ENCODE measurements at places on chromosomes 12 and 14.
A peak's percentile ranks its signal among the peaks of the same experiment; 100 is the strongest.

- DNase-seq, result no peak
Observed at GRCh38 chr12:26032719-26033241, 74.3 kb downstream of the RASSF8 start.

GRCh38 chr14:92415969-92416368, 93.0 kb downstream of the SLC24A4 start:
- no peak for DNase-seq

DNA sequence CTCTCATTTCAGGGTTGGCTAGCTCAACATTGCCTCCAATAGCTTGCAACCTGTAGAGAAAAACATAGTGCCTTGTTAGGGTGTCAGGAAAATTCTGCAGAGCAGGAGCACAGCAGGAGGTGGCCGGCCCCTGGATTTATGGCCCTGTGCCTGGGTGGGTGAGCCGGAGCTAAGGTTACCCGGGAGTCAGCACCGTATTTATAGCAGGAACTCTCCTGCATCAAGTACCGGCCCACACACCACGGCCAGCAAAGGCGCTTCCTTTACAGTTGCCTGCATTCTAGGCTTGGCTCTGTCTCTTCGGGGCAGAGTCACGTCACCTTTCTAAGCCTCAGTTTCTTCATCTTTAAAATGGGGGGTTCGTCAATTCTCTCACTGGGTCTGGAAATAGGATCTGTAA, 52.8 kb upstream of the EML1 start:
- DNase-seq, result no peak

- DNase-seq, result no peak
Observed at GRCh38 chr12:50708631-50709030, 55.3 kb upstream of the ATF1 start.

- DNase-seq, result no peak
Observed at GRCh38 chr14:95061317-95062093, 95.8 kb downstream of the DICER1 start.

GRCh38 chr14:77883131-77883846, 83.4 kb downstream of the ADCK1 start:
- DNase-seq, result peak; percentile 89

DNA sequence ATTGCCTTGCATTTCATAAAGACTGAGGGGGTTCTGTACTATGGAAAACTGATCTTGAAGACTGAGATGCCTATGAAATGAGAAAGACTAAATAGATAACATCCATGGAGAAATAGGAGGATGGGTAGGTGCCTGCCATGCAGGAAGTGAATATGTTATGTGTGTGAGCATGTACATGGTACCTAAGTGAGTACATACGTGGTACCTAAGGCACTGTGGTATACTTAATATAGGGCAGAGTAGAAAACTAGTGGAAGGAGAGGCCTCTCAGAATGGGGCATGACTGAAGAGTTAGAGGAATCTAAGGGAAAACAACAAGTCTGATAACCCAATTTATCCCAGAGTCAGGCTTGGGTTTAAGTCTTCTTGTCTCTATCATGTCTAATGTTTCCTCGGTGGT, 161.8 kb upstream of the DCN start:
- no peak for DNase-seq

- DNase-seq, result no peak
Observed at GRCh38 chr12:131002216-131002631, 48.5 kb downstream of the ADGRD1 start.

DNA sequence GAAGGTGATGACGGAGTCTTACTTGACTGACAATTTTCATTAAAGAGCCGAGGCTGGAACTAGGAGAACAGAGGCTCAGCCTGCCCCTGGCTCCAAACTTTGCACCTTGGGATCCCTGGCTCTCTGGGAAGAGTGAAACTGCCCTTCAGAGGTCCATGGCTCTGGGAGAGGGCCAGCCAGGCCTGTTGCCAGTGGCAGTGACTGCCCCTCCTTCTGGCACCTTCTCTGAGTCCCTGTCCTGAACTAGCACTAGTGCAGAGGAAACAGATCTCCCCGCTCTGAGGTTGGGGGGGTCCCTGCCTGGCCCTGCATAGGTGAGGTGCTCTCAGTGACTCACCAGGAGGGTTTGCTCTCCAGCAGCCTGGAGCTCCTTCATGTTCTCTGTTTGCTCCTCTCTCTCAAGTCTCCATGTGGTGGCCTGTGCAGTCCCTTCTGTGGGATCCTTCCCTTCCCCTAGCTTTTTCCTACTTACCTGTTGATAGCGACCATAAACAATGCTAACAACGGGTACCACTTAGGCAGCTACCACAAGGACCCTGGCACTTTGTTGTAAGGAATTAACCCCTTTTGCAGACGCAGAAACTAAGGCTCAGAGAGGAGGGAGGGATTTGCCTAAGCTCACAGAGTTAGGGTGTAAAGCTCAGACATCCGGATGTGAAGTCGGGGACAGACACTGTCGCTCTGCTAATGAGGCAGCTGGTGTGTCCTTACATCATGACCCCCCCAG, 22.4 kb downstream of the FAM222A start:
- no peak for DNase-seq

DNA sequence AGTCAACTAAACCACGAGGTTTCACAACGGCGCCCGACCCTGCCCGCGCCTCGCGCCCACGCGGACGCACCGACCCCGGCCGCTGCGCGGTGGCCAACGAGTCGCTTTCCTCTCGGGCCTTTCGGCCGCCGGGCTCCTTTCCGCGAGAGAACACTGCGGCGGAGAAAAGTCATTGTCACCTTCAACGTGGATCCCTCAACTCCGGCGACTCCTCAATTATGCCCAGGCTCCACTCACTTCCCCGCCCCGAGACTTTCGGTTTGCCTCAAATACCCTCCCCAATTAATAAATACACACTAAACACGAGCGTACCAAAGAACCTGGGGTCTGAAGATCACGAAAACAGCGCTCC, 450 bp downstream of the SINHCAF start:
- no peak for DNase-seq

GRCh38 chr12:9068600-9068999, 47.1 kb downstream of the A2M start:
- no peak for DNase-seq

DNA sequence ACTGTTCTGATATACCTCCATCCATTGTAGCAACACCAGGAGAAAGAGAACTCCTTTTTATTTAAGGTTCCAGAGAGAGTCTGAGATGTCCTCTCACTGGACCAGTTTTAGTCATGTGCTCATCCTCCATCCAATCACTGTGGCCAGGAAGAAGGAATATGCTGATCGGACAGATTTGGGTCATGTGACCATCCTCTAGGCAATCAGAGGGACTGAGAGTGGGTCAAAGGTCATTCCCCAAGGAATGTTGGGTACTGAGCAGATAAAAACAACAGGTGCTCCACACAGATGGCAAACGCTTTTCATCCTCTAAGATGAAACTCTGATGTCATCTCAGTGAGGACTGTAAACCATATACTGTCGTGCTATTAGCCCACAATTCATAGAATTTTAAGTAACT, 28.8 kb upstream of the RPH3A start:
- no peak for DNase-seq

DNA sequence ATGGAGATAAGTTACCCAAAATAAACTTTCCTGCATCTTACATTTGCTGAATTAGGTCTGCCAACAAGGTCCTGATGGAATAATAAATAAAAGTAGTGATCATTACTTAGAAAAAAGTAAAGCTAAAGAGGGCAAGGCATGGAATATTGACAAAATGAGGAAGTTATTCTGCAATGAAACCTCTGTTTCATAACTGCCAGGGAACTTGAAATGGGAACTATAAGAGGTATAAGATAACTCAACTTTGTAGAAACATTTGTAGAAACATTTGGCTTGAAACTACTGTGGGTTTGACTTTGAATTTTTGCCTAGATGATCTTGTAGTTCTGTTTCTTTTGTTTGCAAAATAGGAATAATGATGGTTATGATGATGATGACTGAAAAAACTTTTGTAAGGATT, 18.7 kb upstream of the YBX3 start:
- no peak for DNase-seq

- no peak for DNase-seq
Observed at GRCh38 chr12:26239122-26239851, 43.9 kb downstream of the SSPN start.

- DNase-seq, result no peak
Observed at GRCh38 chr12:122544537-122544936, 17.5 kb downstream of the KNTC1 start.

DNA sequence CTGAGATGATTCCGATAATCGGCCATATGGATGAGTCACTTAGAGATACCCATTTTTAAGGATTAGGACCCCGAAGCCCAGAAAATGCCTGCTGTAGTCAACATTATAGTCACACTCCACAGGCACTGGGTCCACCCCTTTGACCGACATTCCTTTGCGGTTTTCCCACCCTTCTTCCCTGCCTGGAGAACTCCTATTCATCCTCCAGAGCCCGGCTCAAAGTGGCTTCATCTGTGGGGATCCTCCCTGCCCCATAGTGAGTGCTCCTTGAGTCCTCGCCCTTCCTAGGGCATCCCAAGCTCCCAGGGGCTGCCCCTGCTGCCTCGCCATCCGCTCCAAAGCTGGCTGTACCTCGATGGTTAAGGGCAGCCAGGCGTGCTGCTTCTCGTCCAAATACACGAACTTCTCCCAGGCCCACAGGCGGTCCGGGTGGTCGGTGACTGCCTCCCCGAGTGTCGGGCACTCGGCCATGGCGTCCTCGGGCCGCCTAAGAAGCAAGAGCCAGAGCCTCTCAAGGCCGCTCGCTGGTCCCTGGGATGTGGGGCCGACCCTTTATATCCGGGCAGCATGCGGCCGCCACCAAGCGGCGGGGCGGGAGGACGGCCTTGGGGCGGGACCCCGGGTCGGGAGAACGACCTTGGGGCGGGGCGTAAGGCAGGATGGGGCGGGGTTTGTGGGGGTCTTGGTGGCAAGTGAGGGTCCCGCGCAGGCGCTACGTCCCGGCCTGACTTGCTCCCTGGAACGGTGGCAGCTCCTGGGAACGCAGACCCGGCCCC, at the start of gene TCL1A:
Gene TCL1A, minus strand, starts transcription at position 530 of the 776 bp plus-strand sequence. Its CDS starts 59 bp downstream, at position 471.
- no peak for DNase-seq

- no peak for DNase-seq
Observed at GRCh38 chr12:116432314-116432750, 126.8 kb upstream of the MAP1LC3B2 start.

DNA sequence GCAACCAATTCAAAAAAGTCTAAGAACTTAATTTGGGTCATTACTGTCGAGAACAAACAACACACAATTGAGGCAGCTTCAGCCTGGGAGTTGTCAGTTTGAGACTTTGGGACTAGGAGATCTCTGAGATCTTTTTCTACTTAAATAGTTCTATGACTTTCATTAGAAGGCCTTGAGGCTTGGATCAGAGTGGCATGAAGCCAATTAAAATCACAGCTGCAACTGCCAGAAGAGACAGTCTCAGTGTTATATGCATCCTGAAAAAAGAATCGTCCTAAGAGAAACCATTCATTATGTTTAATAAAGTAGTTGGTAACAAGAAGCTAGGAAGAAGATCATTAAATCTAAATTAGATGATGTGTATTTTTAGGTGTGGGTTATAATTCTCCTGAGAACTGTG, 170.8 kb upstream of the RASSF8 start:
- DNase-seq, result no peak

DNA sequence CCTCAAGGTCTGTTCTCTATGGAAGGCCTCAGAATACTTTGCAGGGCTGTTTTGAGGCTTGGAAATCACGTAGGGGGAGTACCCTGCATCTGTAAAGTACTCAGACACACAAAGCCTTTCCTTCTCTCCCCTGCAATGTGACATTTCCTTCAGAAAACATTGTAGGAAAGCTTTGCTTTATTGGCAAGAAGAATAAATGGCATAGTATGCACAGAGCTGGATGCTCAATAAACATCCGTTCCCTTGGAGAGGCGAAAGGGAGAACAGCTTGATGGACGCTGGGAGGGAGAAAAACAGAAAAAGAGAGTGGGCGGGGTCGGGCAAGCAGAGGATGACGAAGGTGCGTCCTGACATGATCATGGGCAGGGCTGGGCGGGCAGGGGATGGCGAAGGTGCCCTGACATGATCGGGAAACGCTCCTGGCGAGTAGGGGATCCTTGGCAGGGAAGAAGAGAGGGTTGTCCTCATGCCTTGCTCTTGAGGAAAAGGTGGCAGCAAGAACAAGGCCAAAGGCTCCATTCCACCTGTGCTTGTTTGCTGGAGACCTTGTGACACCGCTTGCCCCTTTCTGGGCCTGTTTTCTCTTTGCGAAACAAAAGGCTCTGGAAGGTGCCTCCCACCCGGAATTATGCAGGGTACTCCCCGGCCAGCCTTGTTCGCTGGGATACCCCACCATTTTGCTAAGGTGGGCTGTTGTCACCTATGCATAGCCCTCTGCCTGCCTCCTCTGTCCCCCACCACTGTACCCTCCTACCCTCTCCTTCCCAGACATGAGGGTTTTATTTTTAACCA, 21.1 kb downstream of the IRF2BPL start:
- DNase-seq, result no peak

- no peak for DNase-seq
Observed at GRCh38 chr14:104512771-104513640, 66.6 kb upstream of the C14orf180 start.

DNA sequence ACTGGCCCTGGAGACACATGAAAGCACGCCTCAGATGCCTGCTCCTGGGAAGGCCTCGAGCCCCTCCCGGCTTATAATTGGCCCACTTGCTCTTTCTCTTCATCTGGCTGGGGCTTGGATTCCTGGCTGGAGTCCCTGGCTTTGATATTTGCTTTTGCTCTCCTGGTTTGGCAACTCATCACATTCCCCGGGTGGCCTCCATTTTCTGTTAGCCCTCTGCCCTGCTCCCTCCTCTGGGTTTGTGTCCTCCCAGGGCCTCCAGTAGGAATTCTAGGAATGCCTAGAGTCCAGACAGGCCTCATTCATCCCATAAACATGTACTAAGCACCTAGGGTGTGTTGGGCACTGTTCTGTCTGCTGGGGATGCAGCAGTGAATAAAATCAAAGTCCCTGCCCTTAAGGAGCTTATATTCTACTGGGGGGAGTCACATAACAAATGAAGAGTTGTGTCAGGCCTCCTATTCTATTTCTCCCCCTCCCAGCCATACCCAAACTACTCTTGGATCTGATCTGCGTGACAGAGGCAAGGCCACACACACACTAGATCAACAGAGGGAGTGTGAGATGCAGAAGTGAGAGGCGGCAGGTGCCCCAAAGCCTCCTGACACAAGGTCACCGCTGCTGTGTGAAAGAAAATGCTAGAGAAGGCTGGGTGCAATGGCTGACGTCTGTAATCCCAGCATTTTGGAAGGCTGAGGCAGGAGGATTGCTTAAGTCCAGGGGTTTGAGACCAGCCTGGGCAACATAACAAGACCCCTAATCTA, 21.3 kb upstream of the TSPAN9 start:
- DNase-seq, result no peak

- DNase-seq, result no peak
Observed at GRCh38 chr14:99803106-99803775, 10.0 kb downstream of the EML1 start.

DNA sequence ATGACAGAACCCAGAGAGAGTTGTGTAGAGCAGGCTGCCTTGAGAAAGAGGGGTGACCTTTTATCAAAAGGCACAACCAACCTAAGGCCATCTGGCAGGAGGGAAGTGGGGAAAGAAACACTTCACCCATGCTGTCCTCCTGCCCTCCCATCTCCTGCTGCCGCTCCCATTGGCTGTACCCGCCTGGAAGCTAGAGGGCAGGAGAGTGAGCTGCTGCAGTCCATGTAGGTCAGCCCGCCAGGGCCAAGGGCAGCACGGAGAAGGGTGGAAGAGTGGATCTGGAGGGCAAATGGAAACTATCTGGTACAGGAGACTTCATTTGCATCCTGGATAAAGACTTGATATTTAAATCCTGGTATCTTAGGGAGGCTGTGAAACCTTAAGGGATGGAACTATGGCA, 11.5 kb upstream of the CABP1 start:
- no peak for DNase-seq

All from NCI-H1417 treated with DMSO at 0.1 percent for 48 hours (cell line).